ENCODE measurements at places on chromosomes 16 and 17. TPM values are rescaled to one million over a fixed set of nuclear protein-coding genes. Genes with fewer than 3 reads are reported as not detected.

GRCh38 chr17:62987136-62987535 is 21.1 kb downstream of the TANC2 start:
- H3K27me3 ChIP-seq: no peaks in the 10 kb centered on the region
- no peaks in the 10 kb centered on the region for H3K36me3 ChIP-seq
- H3K4me1 ChIP-seq: no peaks in the 10 kb centered on the region
- H3K4me3 ChIP-seq: no peak overlapping the region
- DNase-seq: no peak

GRCh38 chr16:67914758-67915495 is 16.7 kb downstream of the CTRL start:
- no peaks in the 10 kb centered on the region for H3K27me3 ChIP-seq
- H3K4me1 ChIP-seq: no peaks in the 10 kb centered on the region
- no peaks in the 10 kb centered on the region for H3K36me3 ChIP-seq
- DNase-seq: no peak
- peak overlapping the region; percentile 26 for H3K27ac ChIP-seq

- H3K27ac ChIP-seq: no peak overlapping the region
- H3K4me1 ChIP-seq: no peaks in the 10 kb centered on the region
- H3K36me3 ChIP-seq: peaks cover 8% of the 10 kb centered on the region
- no peak overlapping the region for H3K4me3 ChIP-seq
- DNase-seq: no peak
Observed at GRCh38 chr17:35006961-35007360, 26.6 kb downstream of the LIG3 start.

KRT24 gene
- total RNA-seq: not detected

DNA sequence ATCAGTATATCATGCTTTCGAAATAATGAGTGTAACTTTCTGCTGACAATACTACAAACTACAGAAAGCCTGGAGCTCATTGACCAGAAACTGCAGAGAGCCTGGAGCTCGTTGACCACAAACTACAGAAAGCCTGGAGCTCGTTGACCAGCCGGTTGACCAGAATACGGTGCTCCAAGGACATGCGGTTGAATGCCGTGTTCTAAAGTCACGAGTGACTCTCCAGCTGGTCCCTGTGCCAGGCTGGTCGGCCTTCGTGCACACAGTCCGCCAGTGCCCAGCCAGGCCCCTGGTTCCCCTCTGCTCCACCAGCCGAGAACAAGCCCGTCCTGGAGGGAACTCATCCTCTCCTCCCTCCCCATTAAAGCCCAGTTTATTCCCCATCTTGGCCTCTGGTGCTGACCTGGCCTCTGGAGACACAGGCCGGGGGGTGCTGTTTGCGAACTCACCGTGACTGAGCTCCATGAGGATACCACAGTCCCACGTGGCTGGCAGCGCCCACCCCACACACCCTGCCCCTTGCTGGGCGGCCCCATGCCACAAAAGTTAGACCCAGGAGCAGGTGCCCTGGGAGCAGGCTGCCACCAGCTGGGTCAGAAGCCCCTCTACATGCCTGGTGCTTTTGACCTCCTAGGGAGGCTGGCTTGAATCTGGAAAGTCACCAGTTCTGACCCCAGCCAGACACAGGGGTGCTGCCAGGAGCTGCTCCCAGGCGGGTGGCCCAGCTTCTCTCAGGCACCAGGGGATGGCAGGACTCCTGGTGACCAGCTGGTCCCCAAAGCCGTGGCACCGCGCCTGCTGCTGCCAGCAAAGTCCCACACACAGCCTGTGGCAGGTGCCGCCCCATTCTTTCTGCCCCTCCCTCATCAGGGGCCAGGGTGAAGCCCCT is 15.5 kb upstream of the CDH15 start:
- no peak overlapping the region for H3K4me3 ChIP-seq
- no peaks in the 10 kb centered on the region for H3K27me3 ChIP-seq
- no peaks in the 10 kb centered on the region for H3K4me1 ChIP-seq
- H3K36me3 ChIP-seq: peaks cover 3% of the 10 kb centered on the region
- no peak for DNase-seq

LLGL2 gene
- total RNA-seq: 37.2 TPM

GRB2 gene
- 66.4 TPM for total RNA-seq

TBC1D3C gene
- total RNA-seq: not detected

DNA sequence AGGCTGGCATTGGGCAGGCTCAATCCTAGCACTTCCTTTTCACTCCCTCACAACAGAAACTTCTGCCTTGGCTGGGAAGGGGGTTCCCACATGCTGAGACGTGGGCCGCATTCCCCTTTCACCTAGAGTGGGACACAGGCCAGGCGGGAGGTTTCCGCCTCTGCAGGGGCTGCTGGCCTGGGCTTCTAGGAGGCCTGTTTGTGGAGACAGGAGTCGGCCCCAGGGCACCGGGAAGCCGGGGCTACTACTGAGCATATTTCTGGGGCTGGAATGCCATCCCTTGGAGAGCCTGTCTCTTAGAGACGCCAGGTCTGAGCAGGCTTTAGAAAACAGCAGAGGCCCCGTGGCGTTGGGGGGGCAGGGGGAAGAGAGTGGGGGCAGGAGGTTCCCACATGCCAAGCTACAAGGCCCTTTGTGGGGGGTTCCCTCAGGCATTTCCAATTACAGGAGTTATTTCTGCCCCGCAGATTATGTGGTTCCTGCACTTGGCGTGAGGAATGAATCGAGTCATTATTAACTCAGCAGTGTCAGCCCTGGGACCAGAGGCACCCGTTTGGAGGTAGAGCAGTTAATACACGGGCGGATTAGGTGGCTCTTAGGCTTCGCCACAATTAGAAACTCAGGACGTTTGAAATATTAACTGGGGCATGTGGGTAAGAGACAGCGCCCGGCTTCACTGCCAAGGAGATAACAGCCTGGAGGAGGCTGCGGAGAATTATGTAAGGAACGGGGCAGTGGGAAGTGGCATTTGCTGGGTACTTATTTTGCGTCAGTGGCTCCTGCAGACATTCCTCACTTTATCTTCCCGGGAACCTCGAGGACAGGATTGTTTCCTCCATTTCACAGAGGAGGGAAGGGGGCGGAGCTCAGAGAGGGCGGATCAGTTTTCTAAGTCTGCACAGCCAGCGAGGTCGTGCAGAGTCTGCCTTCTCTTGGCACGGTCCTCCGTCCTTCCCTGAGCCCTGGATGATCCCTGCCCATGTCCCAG is 162.5 kb downstream of the MAF start:
- H3K4me1 ChIP-seq: no peaks in the 10 kb centered on the region
- DNase-seq: peak; percentile 57
- no peaks in the 10 kb centered on the region for H3K36me3 ChIP-seq

GRCh38 chr16:57531635-57532265 is 4.6 kb downstream of the CCDC102A start:
- DNase-seq: peak; percentile 20
- no peak overlapping the region for H3K27ac ChIP-seq
- H3K36me3 ChIP-seq: no peaks in the 10 kb centered on the region
- H3K4me3 ChIP-seq: no peak overlapping the region
- H3K4me1 ChIP-seq: no peaks in the 10 kb centered on the region
- no peaks in the 10 kb centered on the region for H3K27me3 ChIP-seq

- DNase-seq: no peak
- H3K4me3 ChIP-seq: no peak overlapping the region
- no peaks in the 10 kb centered on the region for H3K4me1 ChIP-seq
Observed at GRCh38 chr17:38430316-38430715, 2.1 kb downstream of the ARHGAP23 start.

NACA2 gene
- total RNA-seq: not detected

- H3K4me3 ChIP-seq: no peak overlapping the region
- H3K4me1 ChIP-seq: no peaks in the 10 kb centered on the region
- DNase-seq: peak; percentile 29
Observed at GRCh38 chr17:17433000-17433703, 43.6 kb upstream of the MED9 start.

CX3CL1 gene
- 20.5 TPM for total RNA-seq

DNA sequence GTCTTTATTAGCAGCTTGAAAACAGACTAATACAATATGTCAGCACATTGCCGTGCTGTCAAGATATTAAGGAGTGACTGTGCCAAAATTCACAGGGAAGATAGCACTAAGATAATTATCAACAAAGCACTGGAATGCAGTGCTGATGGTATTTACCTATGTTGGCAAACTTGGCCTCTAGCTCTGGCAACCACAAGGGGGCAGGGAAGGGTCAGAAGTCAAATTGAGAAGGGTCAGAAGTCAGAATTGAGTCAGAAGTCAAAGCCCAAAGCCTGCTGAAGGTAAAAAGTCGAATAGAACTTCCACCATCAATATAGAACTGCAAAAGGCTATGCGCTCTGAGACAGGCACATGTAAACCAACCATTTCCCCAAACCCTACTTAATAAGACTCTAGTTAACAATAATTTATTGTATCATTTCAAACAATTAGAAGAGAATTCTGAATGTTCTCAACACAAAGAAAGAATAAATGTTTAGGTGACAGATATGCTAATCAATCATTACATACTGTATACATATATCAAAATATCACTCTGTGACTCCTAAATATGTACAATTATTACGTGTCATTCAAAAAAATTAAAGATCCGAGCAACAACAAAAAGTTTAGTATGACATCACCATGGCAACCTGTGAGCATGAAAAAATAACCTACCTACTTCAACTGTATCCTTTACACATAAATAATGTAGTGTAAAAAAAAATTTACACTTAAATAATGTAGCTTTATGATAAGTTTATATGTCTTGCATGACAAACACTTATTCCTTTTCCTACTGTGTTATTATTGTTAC is 916.1 kb downstream of the KCNJ2 start:
- peak; percentile 53 for DNase-seq
- no peak overlapping the region for H3K27ac ChIP-seq
- H3K36me3 ChIP-seq: no peaks in the 10 kb centered on the region

RUNDC3A gene
- total RNA-seq: not detected

DNA sequence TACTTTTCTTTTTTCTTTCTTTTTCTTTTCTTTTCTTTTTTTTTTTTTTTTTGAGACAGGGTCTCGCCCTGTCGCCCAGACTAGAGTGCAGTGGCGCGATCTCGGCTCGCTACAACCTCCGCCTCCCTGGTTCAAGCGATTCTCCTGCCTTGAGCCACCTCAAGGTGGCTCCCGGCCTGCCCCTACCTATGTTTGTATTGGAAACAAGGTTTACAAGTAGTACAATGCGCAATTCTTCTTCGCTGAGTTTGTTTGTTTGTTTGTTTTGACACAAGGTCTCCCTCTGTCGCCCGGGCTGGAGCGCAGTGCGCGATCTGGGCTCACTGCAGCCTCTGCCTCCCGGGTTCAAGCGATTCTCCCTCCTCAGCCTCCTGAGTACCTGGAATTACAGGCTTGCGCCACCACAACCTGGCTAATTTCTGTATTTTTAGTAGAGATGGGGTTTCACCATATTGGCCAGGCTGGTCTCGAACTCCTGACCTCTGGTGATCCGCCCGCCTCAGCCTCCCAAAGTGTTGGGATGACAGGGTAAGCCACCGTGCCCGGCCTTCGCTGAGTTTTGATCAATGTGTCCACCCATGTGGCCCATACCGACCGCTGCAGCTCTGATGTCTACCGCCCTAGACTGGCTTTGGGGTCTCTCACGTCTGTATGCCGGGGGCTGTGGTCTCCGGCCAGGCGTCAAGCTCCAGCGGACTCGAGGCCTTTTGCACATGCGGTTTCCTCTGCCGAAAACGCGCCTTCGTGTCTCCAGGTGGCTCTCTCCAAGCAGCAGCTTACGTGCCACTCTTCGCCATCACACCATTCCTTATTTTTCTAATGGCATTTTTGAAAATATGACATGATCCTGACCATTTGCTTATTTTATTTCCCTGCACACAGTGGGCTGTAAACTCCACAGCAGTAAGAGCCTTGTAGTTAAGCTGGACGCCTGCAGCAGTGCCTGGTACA is 1.1 kb upstream of the YBX2 start:
- no peak overlapping the region for H3K4me3 ChIP-seq
- H3K27ac ChIP-seq: no peak overlapping the region
- no peaks in the 10 kb centered on the region for H3K36me3 ChIP-seq
- peaks cover 4% of the 10 kb centered on the region for H3K4me1 ChIP-seq
- H3K27me3 ChIP-seq: no peaks in the 10 kb centered on the region

- H3K4me3 ChIP-seq: no peak overlapping the region
- no peak overlapping the region for H3K27ac ChIP-seq
- H3K27me3 ChIP-seq: no peaks in the 10 kb centered on the region
- H3K36me3 ChIP-seq: no peaks in the 10 kb centered on the region
- DNase-seq: no peak
- no peaks in the 10 kb centered on the region for H3K4me1 ChIP-seq
Observed at GRCh38 chr16:54031107-54031760, 255.4 kb downstream of the IRX3 start.

AKAP1 gene
- 31.2 TPM for total RNA-seq

DNA sequence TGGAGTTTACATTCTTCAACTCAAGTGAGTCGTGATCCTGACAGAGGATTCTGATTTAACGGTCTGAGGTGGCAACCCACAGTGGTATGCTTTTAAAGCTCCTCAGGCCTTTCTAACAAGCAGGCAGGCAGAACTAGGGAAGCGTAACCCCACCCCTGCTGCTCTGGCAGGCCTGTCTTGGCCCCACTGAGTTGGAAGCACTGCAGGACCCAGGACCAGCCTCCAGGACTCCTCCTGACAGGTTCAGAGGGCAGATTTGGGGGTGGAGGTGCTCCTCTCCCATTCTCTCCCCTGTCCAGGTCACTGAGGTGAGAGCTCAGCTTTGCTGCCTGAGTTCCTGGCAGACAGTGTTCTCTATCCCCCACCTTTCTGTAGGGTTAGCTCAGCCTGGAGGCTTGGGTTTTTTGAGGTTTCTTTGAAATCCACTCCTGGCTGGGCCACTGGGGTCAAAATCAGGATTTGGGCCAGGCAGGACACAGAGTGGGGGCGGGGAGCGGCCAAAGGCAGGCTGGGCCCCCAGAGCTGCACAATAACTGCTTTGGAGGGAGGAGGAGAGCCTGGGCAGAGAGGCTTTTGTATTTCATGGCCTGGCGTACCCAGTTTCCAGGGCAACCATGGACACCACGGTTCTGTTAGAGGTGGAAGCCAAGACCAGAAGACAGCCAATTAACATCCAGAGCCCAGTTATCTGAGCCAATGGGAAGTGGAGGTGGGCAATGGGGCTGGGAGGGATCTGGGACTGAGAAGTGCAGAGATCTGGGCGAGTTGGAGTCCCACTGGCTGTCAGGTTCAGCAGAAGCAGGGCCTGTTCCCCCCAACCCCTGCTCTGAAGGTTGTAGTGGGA is 9.5 kb downstream of the MRPL27 start:
- H3K27ac ChIP-seq: no peak overlapping the region
- H3K36me3 ChIP-seq: peaks cover 19% of the 10 kb centered on the region
- DNase-seq: no peak
- no peak overlapping the region for H3K4me3 ChIP-seq
- H3K4me1 ChIP-seq: no peaks in the 10 kb centered on the region

All from right lobe of liver (tissue), 6 donors.